Thoracic aorta (tissue), 2 donors: ENCODE measurements at places on chromosomes 13 and 19.

- peaks cover 3% of the 10 kb centered on the region for H3K4me1 ChIP-seq
- H3K36me3 ChIP-seq = peaks cover 6% of the 10 kb centered on the region
- no peak overlapping the region for H3K27ac ChIP-seq
- H3K27me3 ChIP-seq = no peaks in the 10 kb centered on the region
- DNase-seq = no peak
- peak overlapping the region; percentile 79 for H3K4me3 ChIP-seq
These were observed 632 bp upstream of the ZNF235 start for GRCh38 chr19:44305457-44305856.

- no peaks in the 10 kb centered on the region for H3K4me1 ChIP-seq
- no peak overlapping the region for H3K27ac ChIP-seq
- no peaks in the 10 kb centered on the region for H3K27me3 ChIP-seq
These were observed 60.3 kb upstream of the EEF1AKMT1 start for GRCh38 chr13:20833900-20834679.

GRCh38 chr19:51439021-51439465 lies 19.2 kb downstream of the SIGLEC8 start:
- H3K27me3 ChIP-seq = no peaks in the 10 kb centered on the region
- H3K27ac ChIP-seq = no peak overlapping the region
- no peaks in the 10 kb centered on the region for H3K36me3 ChIP-seq
- H3K4me1 ChIP-seq = no peaks in the 10 kb centered on the region
- no peak overlapping the region for H3K4me3 ChIP-seq

- H3K4me3 ChIP-seq = peak overlapping the region; percentile 67
- H3K27ac ChIP-seq = peak overlapping the region; percentile 58
- H3K27me3 ChIP-seq = no peaks in the 10 kb centered on the region
- DNase-seq = no peak
These were observed 151.4 kb downstream of the PDS5B start for GRCh38 chr13:32737679-32738078.

DNA sequence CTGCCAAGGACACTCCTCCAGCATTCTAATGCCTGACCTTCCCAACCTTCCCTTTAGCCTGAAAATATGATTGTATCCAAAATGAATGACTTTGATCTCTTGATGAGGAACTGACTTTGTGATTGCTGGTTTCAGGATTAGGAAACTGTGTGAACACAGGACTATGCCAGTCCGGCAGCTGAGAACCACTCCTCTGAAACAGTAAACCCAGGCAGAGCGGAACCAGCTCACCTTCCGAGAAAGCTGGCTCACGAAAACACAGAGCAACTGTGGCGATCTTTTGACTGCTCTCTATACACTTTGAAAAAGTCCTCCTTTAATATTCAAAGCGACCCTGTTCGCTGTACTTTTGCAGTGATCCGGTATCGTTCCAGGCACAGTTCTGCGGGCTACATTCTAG lies 258.8 kb upstream of the IRS2 start:
- H3K4me3 ChIP-seq = no peak overlapping the region
- DNase-seq = no peak
- H3K36me3 ChIP-seq = no peaks in the 10 kb centered on the region

DNA sequence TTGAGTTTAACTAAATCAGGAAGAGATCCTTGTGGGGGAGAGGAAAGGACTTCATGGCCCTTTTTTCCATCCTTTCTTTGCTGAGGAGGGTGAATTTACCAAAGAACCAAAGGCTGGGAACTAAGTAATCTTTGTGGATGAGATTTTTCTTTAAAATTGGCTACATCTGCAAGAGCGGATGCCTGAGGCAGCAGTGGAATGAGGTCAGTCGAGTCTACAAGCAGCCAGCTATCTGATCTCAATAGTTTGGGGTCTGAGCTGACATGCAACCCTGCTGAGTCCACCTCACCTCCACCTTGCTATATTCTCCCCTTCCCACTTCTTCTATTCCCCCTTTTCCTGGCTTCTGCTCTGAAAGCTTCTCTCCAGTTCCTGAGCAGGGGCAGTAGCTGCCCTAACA lies 3.6 kb upstream of the DNAJC15 start:
- H3K4me3 ChIP-seq = no peak overlapping the region
- DNase-seq = no peak
- peaks cover 14% of the 10 kb centered on the region for H3K4me1 ChIP-seq

DNA sequence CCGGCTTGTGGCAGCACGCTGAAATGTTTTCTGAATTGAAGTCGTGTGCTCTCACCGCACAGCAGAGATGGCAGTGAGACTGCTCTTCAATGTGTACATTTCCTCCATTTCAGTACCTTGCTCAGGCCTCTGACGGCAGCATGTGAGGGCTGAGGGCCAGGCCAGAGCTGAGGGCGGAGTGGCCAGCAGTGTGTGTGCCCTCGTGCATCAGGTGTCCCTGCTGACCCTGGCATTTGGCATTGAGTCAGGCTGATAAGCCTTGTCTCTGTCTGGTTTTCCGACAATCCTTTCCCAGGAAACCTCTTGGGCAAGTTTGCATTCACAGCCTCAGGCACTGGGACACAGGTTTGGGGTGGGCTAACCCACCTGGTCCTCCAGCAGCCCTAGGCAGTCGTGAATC lies 62.3 kb downstream of the EFNB2 start:
- H3K36me3 ChIP-seq = no peaks in the 10 kb centered on the region
- H3K27ac ChIP-seq = peak overlapping the region; percentile 35
- H3K4me3 ChIP-seq = no peak overlapping the region
- no peaks in the 10 kb centered on the region for H3K4me1 ChIP-seq
- no peak for DNase-seq

DNA sequence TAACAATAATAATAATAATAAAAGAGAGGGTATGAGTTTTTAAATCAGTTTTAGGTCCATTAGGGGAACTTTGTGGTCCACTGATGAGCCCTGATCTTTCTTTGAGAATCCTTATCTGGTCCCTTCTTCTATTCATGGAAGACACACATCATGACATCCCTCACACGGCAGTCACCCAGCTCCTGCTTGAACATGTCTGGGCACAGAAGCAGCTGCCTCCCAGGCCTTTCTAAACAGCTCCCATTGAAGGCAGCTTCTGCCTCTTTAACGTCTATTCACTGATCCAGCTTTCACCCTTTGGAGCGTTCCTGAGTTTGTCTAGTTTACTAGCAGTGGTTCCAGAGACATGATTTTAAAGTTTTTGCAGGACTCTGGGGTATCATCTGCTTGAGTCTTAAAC lies 42.6 kb upstream of the STK24 start:
- no peaks in the 10 kb centered on the region for H3K27me3 ChIP-seq
- H3K4me1 ChIP-seq = peaks cover 8% of the 10 kb centered on the region
- H3K27ac ChIP-seq = no peak overlapping the region
- no peaks in the 10 kb centered on the region for H3K36me3 ChIP-seq
- no peak for DNase-seq

GRCh38 chr13:99590519-99591011 lies 89.3 kb downstream of the TM9SF2 start:
- H3K4me3 ChIP-seq = peak overlapping the region; percentile 33
- peaks cover 29% of the 10 kb centered on the region for H3K4me1 ChIP-seq
- H3K36me3 ChIP-seq = no peaks in the 10 kb centered on the region
- H3K27me3 ChIP-seq = no peaks in the 10 kb centered on the region
- no peak overlapping the region for H3K27ac ChIP-seq

GRCh38 chr19:53019684-53020083 lies 6.0 kb downstream of the ERVV-1 start:
- H3K27ac ChIP-seq = no peak overlapping the region
- H3K36me3 ChIP-seq = no peaks in the 10 kb centered on the region
- no peak for DNase-seq
- H3K4me1 ChIP-seq = no peaks in the 10 kb centered on the region

- no peak overlapping the region for H3K27ac ChIP-seq
- H3K4me3 ChIP-seq = no peak overlapping the region
- H3K4me1 ChIP-seq = no peaks in the 10 kb centered on the region
- H3K27me3 ChIP-seq = no peaks in the 10 kb centered on the region
These were observed 58.1 kb upstream of the SIAH3 start for GRCh38 chr13:45909673-45910072.

DNA sequence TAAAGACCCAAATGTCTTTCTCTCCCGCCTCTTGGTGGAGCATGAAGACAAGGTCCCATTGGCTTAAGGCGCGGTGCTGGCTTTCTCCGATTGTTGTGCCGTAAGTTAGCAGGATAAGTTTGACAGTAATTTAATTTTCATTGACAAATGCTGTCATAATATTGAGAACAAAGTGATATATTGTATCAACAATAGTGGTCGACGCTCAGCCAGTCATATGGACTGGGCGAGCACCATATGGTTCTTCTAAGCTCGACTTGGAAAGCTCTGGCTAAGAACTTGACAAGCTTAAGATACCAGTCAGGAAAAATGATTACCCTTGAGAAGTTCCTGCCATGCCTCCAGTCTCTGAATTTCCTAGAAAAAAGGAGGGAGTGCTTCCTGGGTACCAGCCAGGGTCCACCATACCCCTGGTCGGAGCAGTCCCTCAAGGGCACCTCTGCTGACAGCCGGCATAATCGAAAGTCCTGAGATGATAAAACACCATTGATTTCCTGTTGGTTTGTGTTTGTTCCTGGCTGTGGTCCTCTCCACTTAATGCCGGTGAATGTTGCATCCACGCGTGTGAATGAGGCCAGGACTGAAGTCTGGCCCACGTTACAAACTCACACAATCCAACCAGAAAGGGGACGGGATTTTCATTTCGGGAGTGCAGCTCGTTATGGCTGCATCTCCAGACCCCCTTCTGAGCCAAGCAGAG lies 262.1 kb downstream of the ZNF536 start:
- H3K4me3 ChIP-seq = no peak overlapping the region
- H3K27ac ChIP-seq = no peak overlapping the region
- no peaks in the 10 kb centered on the region for H3K36me3 ChIP-seq

- H3K4me1 ChIP-seq = peaks cover 17% of the 10 kb centered on the region
- H3K27ac ChIP-seq = peak within 1 kb of the TSS; percentile 71
- no peaks in the 10 kb centered on the region for H3K36me3 ChIP-seq
These were observed at the start of gene PGPEP1 for GRCh38 chr19:18340190-18340989. TSS of gene PGPEP1 (plus strand) at chr19:18340598. CDS start at chr19:18340682, 84 bp downstream.

GRCh38 chr13:111877906-111878305 lies 189.0 kb upstream of the SOX1 start:
- no peak overlapping the region for H3K4me3 ChIP-seq
- no peaks in the 10 kb centered on the region for H3K36me3 ChIP-seq
- H3K27me3 ChIP-seq = no peaks in the 10 kb centered on the region
- H3K4me1 ChIP-seq = no peaks in the 10 kb centered on the region
- DNase-seq = no peak
- H3K27ac ChIP-seq = no peak overlapping the region

DNA sequence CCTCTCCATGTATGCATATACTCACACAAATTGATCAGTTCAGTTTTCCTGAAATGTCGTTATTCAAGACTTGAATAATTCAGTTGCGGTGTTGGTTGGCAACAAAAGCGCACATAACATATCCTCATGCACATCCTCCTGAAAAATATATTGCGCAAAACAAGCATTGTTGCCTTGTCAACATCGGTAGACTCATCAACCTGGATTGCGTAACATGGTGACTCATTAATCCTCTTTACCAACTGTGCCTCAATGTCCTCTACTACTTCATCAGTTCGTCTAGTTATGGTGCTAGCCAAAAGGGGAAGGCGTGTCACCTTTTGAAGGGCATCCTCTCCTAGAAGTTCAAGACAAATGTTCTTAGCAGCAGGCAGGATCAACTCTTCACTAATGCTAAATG lies 357.7 kb downstream of the LMO7 start:
- H3K4me3 ChIP-seq = no peak overlapping the region
- H3K27ac ChIP-seq = no peak overlapping the region
- H3K4me1 ChIP-seq = no peaks in the 10 kb centered on the region

DNA sequence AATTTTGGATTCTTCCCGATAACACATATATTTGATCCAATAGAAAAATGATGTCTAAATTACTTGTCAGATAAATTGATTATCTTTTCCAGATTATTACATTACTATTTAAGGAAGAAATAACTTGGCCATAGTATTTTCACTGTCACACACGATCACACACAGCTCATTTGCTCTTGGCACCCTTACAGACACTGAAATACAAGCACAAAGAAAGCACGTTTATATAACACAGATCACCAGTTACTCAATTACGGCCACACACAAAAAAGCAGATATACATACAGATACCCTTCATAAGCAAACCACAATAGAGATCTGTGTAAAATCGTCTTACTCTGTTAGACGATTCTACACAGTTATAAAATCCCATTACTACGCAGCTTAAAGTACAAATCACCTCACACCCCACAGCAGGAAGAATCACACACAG lies 716 bp upstream of the ZNF420 start:
- H3K4me1 ChIP-seq = peaks cover 10% of the 10 kb centered on the region
- no peaks in the 10 kb centered on the region for H3K27me3 ChIP-seq
- DNase-seq = no peak
- peak overlapping the region; percentile 88 for H3K27ac ChIP-seq
- peak overlapping the region; percentile 83 for H3K4me3 ChIP-seq

DNA sequence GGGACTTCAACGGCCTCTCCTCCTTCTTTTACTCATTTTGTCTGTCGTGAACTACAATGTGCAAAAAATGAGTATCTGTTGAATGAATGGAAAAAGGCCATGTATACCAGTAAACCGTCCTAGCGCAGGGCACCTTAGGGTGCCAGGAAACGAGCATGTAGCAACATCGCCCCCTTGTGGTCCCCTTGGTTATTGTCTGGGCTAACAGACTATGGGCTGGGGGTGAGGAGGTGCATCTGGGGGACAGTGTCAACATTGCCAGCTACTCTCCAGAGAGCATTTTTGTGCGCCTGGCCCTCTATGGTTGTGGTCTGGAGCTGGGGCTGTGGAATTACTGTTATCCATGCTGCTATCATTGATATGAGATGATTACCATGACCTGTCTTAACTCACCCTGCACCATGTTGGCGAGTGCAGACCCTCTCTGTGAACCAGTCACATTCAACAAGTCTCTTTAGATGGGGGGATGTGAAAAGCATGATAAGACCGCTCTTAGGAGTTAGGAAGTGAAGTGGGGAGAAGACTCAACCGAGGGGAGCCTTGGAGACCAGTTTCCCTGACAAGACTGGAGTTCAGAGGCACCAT lies 22.8 kb upstream of the SIGLEC11 start:
- peak; percentile 38 for DNase-seq
- H3K4me1 ChIP-seq = no peaks in the 10 kb centered on the region
- peaks cover 49% of the 10 kb centered on the region for H3K36me3 ChIP-seq
- H3K27ac ChIP-seq = no peak overlapping the region
- H3K27me3 ChIP-seq = no peaks in the 10 kb centered on the region

DNA sequence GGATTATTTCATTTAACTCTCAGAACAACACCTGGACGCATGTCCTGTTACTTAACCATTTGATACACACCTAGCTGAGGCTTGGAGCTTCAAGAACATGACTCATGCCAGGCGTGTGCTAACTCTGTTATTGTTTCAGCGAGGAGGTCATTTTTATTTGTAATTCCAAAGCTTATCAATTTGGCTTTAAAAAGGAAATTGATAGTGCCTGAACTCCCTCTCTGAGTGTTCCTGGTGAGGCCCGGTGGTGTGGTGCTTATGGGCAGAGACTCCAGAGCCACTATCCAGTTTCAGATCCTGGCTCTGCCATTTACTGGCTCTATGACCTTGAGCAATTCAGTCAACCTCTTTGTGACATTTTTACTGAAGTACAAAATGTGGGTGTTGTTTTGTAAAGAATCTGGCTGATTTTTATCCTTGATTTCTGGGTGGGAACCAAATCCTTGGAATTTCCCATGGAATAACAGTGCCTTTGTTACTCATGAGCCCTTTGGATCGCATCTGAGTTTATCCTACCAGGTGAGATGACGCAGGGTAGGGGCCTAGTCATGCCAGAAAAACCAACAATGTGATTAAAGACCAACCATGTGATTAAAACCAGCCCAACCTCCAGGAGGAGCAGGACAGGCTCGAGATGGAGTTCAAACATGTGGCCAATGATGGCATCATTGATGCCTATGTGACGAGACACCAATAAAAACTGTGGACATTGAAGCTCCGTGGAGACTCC lies 198.8 kb downstream of the MYO16 start:
- no peaks in the 10 kb centered on the region for H3K27me3 ChIP-seq
- no peak overlapping the region for H3K27ac ChIP-seq
- H3K4me3 ChIP-seq = no peak overlapping the region
- no peaks in the 10 kb centered on the region for H3K4me1 ChIP-seq
- DNase-seq = no peak
- H3K36me3 ChIP-seq = no peaks in the 10 kb centered on the region
